Activated CD4-positive, alpha-beta memory T cell treated with anti-CD3 and anti-CD28 coated beads for 36 hours (primary cell): ENCODE measurements at places on chromosomes 6 and 20.
A peak's percentile ranks its signal among the peaks of the same experiment; 100 is the strongest.

DNA sequence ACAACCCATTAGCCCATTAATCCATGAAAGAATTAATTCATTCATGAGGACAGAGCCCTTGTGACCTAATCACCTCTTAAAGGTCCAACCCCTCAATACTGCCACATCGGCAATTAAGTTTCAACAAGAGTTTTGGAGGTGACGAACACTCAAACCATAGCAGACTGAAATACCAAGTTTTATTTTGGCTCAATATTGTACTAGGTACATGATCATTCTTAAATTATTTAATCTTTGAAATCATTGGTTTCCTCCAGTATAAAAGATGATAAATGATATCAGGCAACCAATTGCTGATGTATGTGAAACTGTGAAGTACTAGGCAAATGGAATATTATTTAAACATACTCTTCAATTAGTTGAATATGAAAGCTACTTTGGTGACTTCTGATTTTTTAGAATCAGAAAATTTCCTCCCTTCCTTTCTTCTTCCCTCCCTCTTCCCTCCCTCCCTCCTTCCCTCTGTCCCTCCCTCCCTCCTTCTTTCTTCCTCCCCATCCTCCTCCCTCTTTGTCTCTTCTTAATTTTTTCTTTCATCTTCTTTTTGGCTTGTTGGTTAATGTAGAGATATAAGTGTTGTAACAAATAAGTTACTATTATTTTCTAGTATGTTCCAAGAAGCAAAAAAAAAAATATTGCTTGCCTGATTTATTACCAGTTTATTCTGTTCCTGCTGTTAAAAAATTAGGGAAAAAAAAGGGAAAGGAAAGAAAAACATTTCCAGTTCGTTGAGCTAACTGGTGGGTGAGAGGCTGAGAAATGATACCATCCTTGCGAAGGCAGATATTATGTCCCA, 233.9 kb upstream of the ZNF217 start:
- no peak for DNase-seq

- peak; percentile 17 for DNase-seq
Measured at GRCh38 chr6:163180874-163181541, 233.5 kb upstream of the QKI start.

DNA sequence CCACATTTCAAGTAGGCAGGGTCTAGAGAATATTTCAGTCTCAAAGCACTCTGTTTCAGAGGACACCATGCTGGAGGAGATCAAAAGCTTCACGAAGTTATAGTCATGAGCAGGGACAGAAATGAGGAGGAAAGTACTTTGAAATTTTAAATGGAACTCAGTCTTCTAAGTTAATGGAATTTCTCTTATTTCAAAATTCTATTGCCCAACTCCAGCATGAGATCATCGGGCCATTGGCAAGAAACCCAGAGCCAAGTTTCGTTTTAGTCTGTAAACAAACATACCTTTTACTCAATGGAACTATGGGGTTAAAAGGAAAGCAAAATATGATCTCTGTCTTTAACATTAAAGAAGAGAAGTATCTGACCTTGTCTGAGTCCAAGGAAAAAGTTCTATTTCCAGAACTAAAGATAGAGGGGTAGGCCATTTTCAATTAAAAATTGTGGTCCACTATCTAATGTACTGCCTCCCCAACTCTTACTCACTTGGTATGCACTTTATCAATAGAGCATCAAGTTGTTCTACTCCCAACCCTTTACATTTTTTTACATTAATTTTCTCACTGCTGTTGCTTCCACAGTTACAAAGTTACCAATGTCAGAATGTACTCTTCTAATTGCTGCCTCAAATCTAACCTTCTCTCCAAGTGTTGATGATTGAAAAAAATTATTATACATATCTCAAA, 235.3 kb upstream of the NRSN1 start:
- no peak for DNase-seq

DNA sequence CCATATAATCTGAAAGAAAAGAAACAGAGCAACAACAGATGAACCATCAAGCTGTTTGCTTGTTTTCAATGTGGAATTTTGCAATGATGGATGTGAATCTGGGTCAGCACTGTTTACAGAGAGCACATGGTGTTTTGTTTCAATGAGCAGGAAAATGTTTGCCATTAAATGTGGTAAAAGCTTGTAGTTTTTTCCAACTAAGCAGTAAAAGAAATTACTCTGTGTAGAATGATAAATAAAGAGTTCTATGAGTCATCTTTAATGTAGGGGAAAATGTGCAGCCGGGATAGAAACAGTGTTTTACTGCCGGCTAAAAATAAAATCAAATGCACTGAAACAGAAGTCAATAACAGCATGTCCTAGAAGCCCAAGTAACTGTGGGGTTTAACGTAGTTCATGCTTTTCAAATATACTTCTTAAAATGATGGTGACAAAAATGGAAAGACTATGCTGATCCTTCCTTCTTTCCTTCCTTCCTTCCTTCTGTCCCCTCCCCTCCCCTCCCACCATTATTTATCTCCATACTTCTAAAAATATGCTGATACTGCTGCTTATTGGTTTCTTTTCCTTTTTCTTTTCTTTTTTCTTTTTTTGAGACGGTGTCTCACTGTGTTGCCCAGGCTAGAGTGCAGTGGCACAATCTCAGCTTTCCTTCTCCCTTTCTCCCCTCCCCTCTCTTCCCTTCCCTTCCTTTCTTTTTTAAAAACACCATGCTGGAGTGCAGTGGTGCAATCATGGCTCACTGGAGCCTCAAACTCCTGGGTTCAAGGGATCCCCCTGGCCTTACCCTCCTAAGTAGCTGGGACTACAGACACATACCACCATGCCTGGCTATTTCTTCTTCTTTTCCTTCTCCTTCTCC, 6.3 kb upstream of the NAA20 start:
- DNase-seq, result no peak

GRCh38 chr6:12147557-12148316, 135.6 kb downstream of the HIVEP1 start:
- no peak for DNase-seq

DNA sequence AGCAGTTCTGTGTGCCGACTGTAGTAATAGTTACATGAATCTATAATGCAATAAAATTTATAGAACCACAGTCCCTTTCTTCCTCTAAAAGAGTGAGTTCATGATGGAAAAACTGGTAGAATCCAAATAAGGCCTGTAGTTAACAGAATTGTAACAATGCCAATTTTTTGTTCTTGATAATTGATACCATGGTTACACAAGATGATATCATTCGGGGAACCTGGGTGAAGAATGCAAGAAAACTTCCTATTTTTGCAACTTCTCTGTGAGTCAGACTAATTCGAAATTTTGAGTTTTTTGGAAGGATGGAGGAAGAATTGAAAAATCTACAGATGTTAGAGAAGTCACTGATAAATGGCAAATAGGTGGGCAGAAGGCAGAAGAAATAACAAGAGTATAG, 381.8 kb downstream of the CDKAL1 start:
- no peak for DNase-seq

DNA sequence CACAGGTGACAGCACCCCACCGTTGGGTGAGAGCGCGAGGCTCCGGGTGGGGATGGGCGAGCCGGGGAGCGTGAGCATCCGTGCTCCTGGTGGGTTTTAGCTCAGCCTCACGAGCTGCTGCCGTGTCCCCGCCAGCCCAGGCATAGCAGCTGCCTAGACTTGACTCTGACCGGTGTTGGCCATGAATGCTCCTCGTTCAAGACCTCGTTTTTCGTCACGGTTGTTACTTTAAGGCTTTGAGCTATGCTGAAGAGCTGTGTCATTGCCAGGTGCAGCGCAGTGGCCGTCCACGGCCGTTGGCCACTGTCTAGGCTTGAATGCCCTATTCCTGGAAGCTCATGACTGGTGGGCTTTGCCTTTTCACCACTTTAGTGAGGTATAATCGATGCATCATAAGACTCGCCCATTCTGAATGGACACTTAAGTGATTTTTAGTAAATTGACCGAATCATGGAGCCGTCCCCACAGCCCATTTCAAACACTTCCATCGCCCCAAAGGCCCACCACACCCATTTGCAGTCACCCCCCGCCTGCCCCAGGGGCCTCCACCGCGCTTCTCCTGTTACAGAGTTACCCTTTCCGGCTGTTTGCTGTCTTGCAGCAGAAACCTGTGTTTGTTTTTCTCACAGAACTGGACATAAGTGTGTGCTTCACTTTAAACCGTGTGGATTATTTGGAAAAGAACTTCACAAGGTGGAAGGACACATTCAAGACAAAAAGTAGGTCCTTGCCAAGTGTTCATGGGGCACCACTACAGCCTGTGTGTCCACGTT, 21.4 kb upstream of the ADRM1 start:
- DNase-seq, result no peak

DNA sequence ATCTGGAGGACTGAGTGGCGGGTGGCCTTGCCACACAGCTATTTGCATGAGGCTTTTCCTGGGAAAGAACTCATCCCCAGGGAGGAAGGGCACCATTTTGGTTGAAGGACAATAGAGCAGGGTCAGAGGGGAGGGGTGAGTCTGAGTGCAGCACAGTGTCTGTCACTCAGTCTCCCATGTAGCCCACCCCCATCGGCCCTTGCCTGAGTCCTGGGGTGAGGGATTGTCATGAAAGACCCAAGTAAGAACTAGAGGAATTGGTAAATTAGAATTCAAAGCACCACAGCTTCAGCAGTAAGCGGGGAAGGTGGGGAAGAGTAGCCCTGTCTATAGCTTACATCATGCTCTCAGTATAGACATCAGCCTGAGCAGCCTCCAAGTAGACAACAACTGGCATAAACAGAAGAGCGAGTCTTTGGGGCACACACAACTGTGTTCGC, 90.4 kb upstream of the TMEM30A start:
- no peak for DNase-seq

GRCh38 chr20:62861726-62862336, at the start of gene TCFL5:
Gene TCFL5, minus strand, starts transcription at chr20:62861822. Its CDS starts 152 bp downstream, at chr20:62861670.
- peak; percentile 95 for DNase-seq

- no peak for DNase-seq
Measured at GRCh38 chr6:114452785-114453401, 110.1 kb upstream of the HS3ST5 start.

DNA sequence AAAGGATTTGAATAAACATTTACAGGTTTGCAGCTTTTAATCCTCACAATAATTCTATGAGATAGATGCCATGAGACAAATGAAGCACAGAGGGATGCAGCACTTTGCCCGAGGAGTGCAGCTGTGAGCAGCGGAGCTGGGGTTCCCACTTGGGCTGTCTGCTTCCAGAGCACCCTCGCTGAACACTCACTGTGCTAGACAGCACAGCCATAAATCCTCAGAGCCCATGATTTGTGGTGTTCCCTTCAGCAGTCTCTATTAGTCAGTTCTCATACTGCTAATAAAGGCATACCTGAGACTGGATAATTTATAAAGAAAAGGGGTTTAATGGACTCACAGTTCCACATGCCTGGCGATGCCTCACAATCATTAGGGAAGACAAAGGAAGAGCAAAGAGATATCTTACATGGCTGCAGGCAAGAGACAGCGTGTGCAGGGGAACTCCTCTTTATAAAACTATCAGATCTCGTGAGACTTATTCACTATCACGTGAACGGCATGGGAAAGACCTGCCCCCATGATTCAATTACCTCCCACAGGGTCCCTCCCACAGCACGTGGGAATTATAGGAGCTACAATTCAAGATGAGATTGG, 25.3 kb upstream of the CTAGE9 start:
- DNase-seq, result no peak

GRCh38 chr20:34415079-34415478, 52.0 kb downstream of the ITCH start:
- no peak for DNase-seq

- no peak for DNase-seq
Measured at GRCh38 chr20:62908971-62909791, 17.1 kb downstream of the DIDO1 start.
